Right lobe of liver (tissue), 6 donors: ENCODE measurements at places on chromosomes 16 and 17. TPM values are rescaled to one million over a fixed set of nuclear protein-coding genes. Genes with fewer than 3 reads are reported as not detected.

The NBR1 gene
- 53.3 TPM for total RNA-seq

- no peaks in the 10 kb centered on the region for H3K27me3 ChIP-seq
- no peak overlapping the region for H3K4me3 ChIP-seq
Measured at GRCh38 chr17:73262676-73263642, 1.3 kb upstream of the CPSF4L start.

DNA sequence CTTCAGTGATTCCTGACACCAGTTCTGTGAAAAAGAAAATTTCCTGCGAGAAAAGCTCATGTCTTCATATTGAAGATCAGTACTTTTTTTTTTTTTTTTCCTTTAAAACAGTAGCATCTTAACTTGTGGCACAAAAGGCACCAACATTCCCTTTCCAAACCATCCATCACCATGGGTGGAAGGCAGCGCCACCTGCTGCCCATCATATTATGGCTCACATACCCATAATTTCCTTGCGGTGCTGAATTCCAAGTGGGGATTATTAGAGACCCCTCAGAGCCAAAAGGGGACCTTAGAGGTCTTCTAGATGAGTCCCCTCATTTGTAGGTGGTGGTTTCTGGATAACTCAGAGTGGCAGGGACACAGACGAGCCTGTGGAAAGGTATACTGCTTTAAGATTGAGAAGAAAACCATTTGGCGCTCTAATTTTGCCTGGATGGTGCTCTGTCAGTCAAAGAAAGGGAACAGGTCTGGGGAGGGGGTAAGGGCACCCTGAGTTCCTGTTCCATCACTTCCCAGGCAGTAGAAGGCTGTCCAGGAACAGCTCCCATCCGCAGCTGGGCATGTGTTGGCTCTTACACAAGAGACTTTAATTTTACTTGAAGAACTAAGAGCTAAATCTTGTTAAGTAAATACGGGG lies 7.9 kb upstream of the SOST start:
- no peaks in the 10 kb centered on the region for H3K27me3 ChIP-seq
- peaks cover 6% of the 10 kb centered on the region for H3K36me3 ChIP-seq
- no peak for DNase-seq
- H3K4me1 ChIP-seq, result no peaks in the 10 kb centered on the region
- H3K27ac ChIP-seq, result no peak overlapping the region
- H3K4me3 ChIP-seq, result no peak overlapping the region

DNA sequence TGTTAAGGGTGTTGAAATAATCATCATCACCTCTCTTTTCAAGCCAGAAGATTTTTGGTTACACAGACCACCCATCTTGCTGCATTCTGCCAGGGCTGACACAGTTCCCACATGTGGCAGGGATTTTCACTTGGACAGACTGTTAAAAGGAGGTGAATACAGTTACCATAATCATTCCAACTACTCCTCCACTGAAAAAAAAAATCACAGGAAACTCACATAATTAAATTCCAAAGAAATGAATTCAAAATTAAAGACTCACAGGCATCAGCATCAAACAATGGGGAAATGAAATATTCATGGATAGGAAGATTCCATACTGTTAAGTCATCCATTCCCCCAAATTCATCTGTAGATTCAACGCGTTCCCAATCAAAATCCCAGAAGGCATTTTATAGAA lies 209.4 kb downstream of the MRTFB start:
- no peaks in the 10 kb centered on the region for H3K4me1 ChIP-seq
- H3K36me3 ChIP-seq, result no peaks in the 10 kb centered on the region
- H3K27ac ChIP-seq, result no peak overlapping the region
- no peak for DNase-seq
- H3K4me3 ChIP-seq, result no peak overlapping the region

- no peak overlapping the region for H3K4me3 ChIP-seq
- H3K36me3 ChIP-seq, result no peaks in the 10 kb centered on the region
- H3K27me3 ChIP-seq, result no peaks in the 10 kb centered on the region
Measured at GRCh38 chr17:43359469-43360110, 39.2 kb upstream of the ARL4D start.

GRCh38 chr17:27862004-27862403 lies 31.2 kb downstream of the LYRM9 start:
- H3K27ac ChIP-seq, result no peak overlapping the region
- no peaks in the 10 kb centered on the region for H3K36me3 ChIP-seq
- no peak overlapping the region for H3K4me3 ChIP-seq
- DNase-seq, result no peak
- no peaks in the 10 kb centered on the region for H3K27me3 ChIP-seq
